Cortex of kidney (tissue), 1 donor: ENCODE measurements at places on chromosomes 4 and X.

- DNase-seq: no peak
Observed at GRCh38 chr4:4578981-4579380, 37.1 kb upstream of the STX18 start.

DNA sequence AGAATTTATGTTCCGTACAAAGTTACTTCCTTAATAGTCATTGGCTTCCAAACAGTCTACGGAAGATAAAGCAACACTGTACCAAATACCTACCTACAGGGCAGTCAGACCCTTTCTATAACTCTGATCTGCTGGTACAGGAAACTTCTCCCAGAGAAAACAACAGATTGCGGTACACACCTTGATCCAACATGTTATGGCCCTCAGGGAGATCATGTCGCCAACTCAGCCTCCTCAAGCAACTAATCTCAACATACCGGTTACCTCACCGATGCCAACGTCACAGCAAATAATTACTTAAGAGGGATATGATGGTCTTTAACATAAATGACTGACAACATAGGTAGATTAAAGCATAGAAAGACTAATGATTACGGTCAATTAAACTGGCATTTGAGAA is 70.4 kb downstream of the RFC1 start:
- DNase-seq: no peak

DNA sequence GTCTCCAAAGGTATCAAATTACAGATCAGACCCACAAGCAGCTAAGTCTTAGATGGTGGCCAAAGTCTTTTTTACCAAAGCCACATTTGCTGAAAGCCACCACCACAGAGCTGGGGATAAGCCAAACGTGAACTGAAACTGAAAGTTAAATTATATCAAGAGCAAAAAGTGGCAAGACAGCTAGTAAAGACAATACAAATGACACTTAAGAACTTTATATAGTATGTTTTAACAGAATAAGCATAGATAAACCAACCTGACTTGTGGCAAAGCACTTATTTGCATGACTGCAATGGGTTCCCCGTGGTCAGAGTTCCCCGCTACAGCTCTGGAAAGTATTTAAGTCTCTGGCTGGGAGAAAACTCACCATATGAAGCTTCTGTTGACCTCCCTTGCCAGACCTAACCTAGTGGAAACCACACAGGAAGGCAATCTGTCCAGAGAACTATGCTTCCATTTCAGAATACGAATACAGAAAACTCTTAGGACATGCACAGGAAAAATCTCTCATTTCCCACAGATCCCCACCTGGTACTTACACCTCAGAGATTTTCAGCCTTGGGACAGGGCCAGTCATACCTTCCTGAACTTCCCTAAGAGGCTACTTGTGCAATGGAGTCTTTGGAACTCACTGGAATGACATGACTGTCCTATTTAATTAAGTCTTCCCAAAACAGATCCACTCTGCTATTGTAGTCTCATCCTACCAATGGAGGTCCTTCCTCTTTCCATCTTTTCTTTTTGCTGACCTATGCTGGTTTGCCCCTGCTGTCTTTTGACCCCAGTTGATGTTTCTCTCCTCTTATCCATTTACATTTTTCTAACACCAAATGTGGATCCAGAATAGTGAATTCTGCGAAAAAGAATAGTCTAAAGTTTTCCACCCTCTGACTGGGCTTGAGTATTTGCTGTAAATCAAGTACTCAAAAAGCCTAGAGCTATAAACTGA is 225.1 kb downstream of the NR3C2 start:
- no peak for DNase-seq

GRCh38 chr4:130306566-130306965 is 1210.6 kb downstream of the C4orf33 start:
- no peak for DNase-seq

- no peak for DNase-seq
Observed at GRCh38 chr4:113525521-113525920, 236.0 kb downstream of the CAMK2D start.

GRCh38 chr4:98446499-98447375 is 185.6 kb downstream of the RAP1GDS1 start:
- no peak for DNase-seq

- no peak for DNase-seq
Observed at GRCh38 chrX:11380187-11380844, 87.1 kb downstream of the AMELX start.

DNA sequence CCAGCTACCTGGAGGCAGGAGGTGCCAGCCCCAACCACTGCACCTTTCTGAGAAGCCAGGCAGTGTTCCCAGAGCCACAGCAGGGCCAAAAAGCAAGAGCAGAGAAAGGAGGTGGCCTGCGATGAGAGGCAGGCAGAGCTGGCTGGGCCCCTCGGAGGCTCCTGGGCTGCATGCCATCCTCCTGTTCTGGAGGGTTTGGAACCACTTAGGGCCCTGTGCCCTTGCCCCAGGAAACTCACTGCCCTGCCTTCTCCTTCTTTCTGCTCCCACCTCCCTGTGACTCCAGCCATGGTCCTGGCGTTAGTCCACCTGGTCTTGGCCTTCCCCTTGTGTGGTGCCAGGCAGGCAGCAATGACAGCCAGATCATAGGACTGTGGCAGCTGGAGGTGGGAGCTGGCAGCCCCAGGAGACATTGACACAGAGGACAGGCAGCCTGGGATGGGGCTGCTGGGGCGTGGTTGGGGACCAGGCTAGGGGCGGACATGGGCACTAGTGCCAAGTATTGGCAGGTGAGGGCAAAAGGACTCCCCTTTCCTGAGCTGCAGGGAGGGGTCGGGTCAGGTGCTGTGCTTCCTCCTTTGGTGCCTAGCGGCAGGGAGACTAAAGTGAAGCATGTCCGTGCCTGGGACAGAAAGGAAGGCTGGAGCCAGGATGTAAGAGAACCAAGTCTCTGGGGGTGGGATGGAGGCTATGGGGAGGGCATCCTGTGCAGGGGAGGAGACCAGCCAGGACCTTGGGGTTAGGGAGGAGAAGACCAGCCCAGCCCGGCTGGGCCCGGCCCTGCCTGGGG is 1.4 kb downstream of the APLN start:
- DNase-seq: no peak

DNA sequence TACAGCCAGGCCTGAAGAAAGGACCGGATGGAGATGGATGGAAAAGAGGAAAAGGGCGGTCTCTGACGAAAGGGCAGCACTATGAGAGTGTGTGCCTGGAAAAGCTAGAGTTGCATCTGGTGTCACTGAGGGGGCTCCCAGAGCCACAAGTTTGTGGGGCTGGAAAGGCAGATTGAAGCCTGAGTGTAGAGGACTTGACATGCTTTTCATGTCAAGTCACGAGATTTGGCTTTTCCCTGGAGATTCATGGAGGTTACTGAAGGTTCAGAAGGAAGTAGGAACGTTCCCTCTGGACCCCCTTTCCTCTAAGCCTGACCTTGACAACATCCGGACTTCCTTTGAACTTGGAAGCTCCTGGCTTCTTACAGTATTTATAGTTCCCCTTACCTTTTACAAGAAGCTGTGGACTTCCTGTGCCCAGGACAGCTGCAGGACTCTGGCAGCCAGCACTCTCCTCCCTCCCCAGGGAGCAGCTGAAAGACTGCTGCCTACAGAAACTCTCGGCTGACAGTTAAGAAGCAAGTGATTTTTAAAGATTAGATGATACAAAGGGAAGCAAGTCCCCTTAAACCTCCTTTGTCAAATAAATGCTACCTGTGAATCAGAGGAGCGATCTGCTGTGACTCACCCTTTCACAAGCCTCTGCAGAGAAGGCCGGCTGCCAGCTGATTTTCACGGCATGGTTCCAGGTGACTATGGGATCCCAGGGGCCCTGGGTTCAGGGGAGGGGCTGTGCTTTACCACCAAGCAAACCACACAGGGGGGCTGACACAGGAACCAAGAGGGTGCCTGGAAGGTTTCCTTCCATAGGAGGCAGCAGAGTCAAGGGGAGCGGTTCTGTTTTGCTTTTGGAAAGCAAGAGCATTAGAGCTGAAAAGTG is 72.9 kb upstream of the STIM2 start:
- no peak for DNase-seq

GRCh38 chrX:117327373-117327772 is 789.2 kb downstream of the KLHL13 start:
- DNase-seq: no peak

DNA sequence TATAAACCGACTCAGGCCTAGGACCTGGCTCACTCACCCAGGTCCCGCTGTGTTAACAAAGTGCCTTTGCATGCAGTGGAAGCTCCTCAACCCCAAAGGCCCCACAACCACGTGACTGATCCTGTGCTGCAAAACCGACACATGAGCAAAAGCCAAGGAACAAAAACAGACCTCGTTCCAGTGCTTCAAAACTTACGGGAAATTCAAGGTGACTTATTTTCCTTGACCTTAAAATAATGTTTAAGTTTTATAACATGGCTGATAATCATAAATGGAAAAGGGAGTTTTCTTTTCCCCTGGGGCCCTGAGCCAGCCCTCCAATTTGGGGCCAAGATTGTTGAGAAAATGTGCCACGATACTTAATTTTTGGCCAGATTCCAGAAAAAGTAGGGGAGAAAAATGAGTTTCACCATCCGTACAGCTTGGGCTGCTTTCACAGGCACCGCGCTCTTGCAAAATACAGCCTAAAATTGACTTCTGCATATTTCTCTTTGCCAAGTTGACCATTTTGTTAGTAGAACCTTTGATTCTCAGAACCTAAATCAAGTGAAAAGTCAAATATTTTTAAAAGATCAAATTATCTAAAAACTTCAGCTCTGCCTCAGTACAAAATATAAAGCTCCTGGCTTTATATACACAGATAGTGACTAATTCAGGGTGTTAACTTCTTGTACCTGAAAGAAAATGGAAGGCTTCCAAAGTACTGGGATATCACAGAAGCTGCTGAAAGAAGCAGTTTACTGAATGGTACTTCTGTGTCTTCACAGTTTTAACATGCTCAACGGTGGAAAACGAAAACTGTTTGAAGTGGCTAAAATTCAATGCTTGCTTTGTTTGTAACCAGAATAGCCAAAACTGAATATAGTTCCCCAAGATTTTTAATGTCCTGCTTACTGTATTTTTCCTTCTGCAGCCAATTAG is 93.8 kb downstream of the APBB2 start:
- no peak for DNase-seq

DNA sequence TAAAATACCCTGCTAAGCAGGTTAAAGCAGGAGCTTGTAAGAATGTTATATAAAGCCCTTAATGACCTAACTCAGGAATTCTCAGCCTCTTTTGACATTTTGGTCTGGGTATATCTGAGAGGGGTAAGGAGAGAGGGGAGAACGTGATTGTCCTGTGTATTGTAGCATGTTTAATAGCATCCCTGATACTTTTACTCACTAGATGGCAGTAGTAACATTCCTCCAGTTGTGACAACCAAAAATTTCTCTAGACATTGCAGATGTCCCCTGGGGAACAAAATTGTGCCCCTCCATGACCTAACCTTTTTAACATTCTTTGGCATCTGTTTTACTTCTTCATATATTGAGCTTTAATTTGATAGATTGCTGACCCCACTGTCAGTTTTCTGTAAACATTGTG is 17.9 kb downstream of the SMARCA5 start:
- DNase-seq: no peak

DNA sequence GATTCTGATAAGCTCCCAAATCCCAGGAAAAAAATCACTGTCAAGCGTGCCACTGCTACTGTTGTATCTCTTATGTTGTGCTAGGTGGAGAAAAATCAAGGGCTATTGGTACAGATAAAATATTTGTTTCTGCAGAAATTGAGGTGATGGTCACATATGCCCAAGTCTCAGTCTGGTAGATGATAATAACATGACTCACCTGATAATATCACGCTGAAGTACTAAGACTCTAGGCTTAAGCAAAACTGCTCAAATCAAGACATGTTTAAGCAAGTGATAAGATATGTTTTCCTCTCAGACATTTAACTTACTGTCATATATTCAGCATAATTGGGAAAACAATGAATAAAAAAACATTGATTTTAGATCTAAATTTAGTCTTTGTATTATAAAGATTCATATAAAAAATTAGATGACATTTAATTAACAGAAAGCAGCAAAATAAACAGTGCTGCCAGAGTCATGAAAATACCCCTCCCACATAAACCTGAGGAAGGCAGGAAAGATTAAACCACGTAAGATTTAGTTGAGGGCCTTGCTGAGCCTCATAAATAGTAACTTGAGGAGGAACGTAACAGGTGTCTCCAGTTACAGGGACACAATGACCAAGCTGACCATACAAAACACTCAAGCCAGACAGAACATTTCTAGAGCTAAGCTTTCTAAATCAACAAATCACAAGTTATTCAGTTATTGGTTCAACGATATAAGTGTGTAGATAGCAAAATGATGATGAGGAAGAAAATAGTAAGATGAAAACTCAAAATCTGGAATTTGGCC is 143.5 kb downstream of the CHM start:
- DNase-seq: no peak

DNA sequence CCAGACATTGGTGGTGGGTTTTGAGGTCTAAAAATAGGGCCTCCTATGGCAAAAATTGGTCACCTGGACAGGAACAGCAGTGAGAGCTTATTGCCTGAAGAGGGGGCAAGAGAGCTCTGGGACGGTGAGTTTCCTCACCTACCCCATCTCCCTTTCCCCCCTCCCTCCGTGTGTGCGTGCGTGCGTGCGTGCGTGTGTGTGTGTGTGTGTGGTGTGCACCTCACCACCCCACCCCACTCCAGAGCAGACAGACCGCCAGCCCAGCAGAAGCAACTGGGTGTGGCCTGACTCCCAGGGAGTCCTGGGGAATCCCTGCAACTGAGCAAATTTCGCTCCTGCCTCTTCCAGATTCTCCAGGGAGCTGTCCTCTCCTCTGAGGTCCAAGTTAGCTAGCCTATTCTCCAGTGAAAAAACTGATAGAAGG is 44.7 kb downstream of the PRPS1 start:
- no peak for DNase-seq

GRCh38 chrX:50579955-50580354 is 109.3 kb upstream of the DGKK start:
- DNase-seq: no peak

DNA sequence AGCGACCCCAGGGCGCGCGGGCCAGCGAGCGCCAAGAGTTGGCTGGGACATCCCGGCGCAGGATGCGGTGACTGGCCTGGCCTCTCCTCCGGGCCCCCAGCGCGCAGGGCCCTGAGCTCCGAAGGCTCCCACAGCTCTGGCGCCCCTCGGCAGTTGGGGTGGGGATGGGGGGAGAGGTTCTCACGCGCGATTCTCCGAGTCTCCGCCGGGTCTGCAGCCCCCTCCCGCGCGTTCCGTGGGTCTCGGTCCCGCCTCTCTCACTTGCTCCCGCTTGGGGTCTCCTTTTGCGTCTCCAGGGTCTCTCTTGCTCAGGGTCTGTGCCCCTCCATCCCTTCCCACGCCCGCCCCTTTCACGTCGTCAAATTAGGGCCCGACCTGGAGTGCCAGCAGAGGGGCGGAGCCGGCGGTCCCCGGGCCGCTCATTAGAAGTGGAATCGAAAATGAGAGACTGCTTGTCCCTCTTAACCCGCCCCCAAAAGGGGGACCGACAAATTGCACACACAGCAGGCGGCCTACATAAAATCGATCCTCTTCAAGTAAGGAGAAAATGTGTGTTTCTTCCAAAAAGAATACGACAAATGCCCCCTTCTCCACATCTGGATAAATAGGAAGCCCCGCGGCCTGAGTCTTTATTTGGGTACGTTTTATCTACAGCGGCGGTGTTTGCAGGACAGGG is 877 bp upstream of the NKX1-1 start:
- no peak for DNase-seq

DNA sequence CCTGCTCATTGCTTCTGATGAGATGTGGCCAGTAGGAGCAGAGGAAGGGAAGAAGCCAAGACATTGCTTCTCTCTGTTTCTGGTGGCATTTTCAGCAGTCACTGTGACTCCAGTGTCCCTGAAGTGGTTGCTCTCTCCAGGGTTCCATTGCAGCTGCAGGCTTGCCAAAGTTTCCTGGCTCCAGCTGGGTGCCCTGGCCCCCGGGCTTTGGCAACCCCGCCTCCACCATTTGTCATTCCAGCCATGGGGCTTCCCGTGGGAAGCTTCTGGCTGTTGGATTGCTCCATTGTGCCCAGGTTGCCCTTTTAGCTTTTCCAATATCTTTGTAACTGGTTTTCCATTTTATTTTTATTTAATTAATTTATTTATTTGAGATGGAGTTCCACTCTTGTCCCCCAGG is 12.7 kb downstream of the FGFBP1 start:
- no peak for DNase-seq
